ENCODE measurements at places on chromosomes 6 and 20.

DNA sequence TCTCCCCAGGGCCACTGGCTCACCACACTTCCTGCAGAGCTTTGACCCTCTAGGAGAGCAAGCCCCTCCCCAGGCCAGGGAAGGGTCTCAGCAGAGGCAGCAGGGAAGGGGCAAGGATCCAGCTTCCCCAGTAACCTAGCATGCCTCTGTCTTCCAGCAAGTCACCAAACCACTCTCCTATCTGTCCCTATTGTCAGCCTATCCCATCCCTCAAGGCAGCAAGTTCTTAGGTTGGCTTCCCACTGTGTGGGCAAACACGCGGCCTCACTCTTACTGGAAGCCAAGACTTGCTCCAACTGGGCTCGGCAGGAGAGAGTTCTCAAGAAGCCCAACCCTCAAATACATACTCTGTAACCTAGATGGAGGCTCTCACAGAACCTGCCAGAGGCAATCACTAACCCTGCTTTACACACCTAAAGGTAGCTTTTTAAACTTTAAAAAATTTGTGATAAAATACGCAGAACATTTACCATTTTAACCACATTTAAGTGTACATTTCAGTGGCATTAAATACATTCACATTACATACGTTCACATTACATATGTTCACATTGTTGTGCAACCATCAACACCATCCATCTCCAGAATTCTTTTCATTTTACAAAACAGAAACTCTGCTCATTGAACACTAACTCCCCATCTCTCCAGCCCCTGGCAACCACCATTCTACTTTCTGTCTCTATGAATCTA, 58.5 kb downstream of the MRPL14 start:
- H3K27me3 ChIP-seq = no peaks in the 10 kb centered on the region
- no peak overlapping the region for H3K4me3 ChIP-seq
- H3K4me1 ChIP-seq = peaks cover 11% of the 10 kb centered on the region
- H3K27ac ChIP-seq = no peak overlapping the region
- no peak for DNase-seq

DNA sequence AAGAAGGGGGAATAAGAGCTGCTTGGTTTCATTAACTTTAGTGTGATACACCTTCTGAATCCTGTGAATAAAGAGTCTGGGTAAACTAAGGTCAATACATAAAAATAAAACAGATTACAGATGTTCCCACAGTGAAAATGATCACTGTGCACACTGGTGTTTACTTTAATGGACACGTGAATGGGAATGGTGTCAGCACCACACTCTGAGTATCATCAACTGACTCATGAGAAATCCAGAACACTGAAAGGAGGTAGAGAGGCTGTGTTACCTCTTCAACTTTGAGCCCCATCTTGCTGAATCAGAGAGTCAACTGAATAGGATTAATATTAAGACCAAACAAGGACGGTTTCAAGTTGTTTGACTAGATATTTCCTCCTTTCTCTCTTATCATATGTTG, 75.0 kb downstream of the ELOVL4 start:
- no peak overlapping the region for H3K4me3 ChIP-seq
- H3K36me3 ChIP-seq = no peaks in the 10 kb centered on the region
- no peaks in the 10 kb centered on the region for H3K27me3 ChIP-seq
- H3K27ac ChIP-seq = no peak overlapping the region
- DNase-seq = no peak
- H3K4me1 ChIP-seq = peaks cover 9% of the 10 kb centered on the region

DNA sequence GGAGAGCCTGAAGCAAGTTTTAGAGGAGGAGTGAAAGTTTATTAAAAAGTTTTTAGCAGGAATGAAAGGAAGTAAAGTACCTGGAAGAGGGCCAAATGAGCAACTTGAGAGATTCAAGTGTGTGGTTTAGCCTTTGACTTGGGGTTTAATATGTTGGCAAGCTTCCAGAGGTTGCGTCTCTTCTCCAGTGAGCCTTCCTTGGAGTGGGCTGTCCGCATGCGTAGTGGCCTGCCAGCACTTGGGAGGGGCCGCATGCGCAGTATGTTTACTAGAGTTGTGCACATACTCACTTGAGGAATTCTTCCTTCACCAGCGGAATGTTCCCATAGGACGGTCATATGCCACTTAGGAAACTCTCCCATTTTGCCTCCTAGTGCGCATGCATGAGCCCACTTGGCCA, 235.2 kb downstream of the ALDH8A1 start:
- no peak overlapping the region for H3K27ac ChIP-seq
- no peak overlapping the region for H3K4me3 ChIP-seq

GRCh38 chr20:40282941-40283340, 406.1 kb downstream of the MAFB start:
- DNase-seq = no peak
- no peaks in the 10 kb centered on the region for H3K4me1 ChIP-seq
- H3K36me3 ChIP-seq = no peaks in the 10 kb centered on the region
- H3K27ac ChIP-seq = no peak overlapping the region

DNA sequence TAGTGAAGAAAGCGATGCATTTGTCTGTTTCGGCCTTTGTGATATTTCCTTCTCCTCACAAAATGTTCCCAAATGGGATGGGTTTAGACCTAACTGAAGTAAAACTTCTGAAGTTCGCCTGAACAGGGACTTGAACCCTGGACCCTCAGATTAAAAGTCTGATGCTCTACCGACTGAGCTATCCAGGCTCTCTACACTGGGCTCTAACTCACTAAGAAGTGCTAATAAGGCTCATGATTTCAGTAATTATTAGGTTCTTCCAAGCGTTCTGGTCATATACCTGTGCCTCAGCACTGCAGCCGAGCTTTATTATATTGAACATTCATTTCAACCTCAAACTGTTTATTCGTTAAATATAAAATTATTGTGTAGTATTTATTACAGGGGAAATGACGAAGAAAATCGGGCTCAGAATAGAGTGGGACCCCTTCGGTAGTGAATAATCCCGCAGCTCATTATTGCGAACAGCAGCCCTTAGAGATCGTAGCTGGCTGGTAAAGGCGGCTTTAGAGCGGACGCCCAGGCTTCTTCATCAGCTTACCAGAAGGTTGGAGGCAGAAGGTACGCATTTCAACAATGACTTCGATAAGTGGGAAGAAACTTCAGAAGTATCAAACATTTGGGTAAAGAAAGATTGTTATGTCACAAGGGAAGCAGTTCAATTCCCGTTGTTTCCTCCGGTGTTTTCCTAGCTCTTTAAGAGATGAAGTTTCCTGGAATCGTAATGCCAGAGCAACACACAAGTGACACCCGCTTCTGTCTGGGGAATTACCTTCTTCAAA, 119.0 kb upstream of the ZNF184 start:
- DNase-seq = no peak
- H3K4me1 ChIP-seq = peaks cover 2% of the 10 kb centered on the region
- peaks cover 32% of the 10 kb centered on the region for H3K27me3 ChIP-seq
- no peak overlapping the region for H3K4me3 ChIP-seq
- H3K36me3 ChIP-seq = no peaks in the 10 kb centered on the region

DNA sequence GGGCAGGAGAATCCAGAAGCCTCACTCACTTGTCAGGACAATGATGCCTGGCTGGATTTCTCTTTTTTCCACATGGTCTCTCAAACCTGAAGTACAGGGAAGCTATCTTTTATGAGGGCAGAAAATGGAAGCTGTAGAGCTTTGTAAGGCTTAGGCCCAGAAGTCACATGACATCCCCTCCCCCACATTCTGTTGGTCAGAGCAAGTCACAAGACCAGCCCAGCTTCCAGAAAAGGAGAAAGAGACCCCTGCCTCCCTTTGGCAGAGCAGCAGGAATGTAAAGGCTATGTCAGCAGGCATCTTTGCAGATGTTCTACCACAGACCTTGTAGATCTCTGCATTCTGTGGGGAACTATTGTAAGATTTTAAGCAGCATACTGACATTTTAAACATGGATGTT, 245.5 kb downstream of the SLC35F1 start:
- DNase-seq = no peak
- H3K27ac ChIP-seq = no peak overlapping the region
- H3K4me1 ChIP-seq = no peaks in the 10 kb centered on the region
- H3K36me3 ChIP-seq = no peaks in the 10 kb centered on the region
- H3K27me3 ChIP-seq = no peaks in the 10 kb centered on the region

- peaks cover 5% of the 10 kb centered on the region for H3K4me1 ChIP-seq
- H3K36me3 ChIP-seq = peaks cover 7% of the 10 kb centered on the region
- no peaks in the 10 kb centered on the region for H3K27me3 ChIP-seq
- H3K27ac ChIP-seq = no peak overlapping the region
These were observed 126.8 kb downstream of the MTHFD1L start for GRCh38 chr6:150992262-150992661.

- no peak overlapping the region for H3K27ac ChIP-seq
- H3K4me1 ChIP-seq = no peaks in the 10 kb centered on the region
- no peak for DNase-seq
- H3K27me3 ChIP-seq = no peaks in the 10 kb centered on the region
- no peaks in the 10 kb centered on the region for H3K36me3 ChIP-seq
These were observed 41.8 kb upstream of the UBR2 start for GRCh38 chr6:42522036-42522435.

DNA sequence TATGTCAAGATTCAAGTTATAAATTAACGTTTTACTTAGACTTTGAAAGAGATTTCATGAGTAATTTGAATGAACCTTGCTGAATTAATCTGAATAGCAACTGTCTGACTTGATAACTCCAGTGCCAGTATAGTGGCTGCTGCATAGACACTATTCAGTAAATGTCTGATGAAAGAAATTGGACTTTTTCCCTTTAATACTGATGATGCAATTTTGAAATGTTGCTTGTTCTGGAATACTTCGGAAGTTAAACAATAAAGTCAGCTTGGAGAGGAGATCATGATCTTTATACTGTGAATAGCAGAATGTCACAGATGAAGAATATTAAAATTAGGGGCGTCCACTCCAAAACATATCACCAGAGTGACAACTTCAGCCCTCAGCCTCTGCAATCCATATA, 3.6 kb upstream of the PGBD1 start:
- DNase-seq = no peak
- no peak overlapping the region for H3K27ac ChIP-seq
- H3K36me3 ChIP-seq = peaks cover 39% of the 10 kb centered on the region
- H3K27me3 ChIP-seq = no peaks in the 10 kb centered on the region
- H3K4me1 ChIP-seq = peaks cover 6% of the 10 kb centered on the region

- no peaks in the 10 kb centered on the region for H3K27me3 ChIP-seq
- DNase-seq = no peak
- peak overlapping the region; percentile 66 for H3K27ac ChIP-seq
- H3K4me1 ChIP-seq = peaks cover 9% of the 10 kb centered on the region
- H3K4me3 ChIP-seq = peak overlapping the region; percentile 21
These were observed 121.4 kb upstream of the CLDN20 start for GRCh38 chr6:155142168-155143028.

DNA sequence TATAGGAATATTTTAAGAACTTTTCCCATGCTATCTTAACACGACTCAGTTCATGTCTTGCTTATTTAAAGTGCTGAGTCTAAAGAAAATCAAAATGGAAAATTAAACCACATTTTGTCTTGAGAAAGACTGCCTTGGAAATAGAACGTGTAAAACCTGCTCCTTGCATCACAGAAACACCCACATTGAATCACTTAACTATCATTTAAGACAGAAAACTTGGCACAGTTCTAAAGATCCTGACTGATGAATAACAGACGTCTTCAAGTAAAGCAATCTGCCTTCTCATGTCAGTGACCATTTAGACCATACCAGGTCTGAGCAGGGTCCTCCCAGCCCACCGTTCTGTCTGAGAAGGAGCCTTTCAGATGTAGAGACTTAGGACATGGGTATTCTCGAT, 7.4 kb downstream of the PERP start:
- no peak overlapping the region for H3K4me3 ChIP-seq
- peaks cover 1% of the 10 kb centered on the region for H3K27me3 ChIP-seq
- no peak for DNase-seq
- H3K4me1 ChIP-seq = no peaks in the 10 kb centered on the region
- H3K27ac ChIP-seq = no peak overlapping the region
- peaks cover 3% of the 10 kb centered on the region for H3K36me3 ChIP-seq

DNA sequence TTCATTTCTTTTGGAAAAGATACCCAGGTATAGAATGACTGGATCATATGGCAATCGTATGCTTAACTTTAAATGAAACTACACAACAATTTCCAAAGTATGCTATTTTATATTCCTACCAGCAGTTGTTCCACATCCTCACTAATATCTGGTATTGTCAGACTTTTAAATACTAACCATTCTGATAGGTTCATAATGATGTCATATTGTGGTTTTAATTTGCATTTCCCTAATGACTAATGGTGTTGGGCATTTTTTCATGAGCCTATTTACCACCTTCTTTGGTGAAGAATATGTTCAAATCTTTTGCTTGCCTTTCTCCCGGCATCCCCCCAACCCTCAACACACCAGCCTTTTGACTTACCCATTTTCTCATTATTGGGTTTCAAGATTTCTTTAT, 96.2 kb upstream of the HMGN3 start:
- H3K27me3 ChIP-seq = no peaks in the 10 kb centered on the region
- no peak for DNase-seq
- H3K4me1 ChIP-seq = no peaks in the 10 kb centered on the region
- no peak overlapping the region for H3K27ac ChIP-seq
- no peaks in the 10 kb centered on the region for H3K36me3 ChIP-seq

DNA sequence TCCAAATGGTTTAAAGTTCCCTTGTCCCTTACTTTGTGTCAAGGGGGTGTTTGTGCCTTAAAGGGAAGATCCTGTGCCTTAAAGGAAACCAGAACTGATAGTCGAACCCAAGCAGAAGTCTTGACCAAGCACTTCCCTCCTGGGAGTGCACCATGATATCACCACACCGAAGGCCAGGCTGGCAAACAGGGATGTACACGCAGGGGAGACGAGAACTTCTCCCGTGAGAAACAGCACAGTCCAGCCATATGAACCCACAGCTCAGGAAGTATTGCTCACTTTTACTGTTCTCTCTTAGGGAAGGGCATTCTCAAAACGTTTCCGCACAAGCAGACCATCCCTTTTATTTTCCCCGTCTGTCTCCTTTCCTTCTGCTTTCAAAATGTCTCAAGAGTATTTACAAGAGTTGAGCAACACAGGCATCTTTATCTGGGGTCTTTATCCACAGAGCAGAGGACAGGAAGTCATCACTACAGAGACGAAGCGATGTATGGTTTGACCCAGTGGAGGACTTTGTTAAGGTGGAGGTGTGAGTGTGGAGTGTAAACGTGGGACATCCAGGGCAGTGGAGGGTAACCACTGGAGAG, 12.8 kb upstream of the SERPINB1 start:
- no peaks in the 10 kb centered on the region for H3K36me3 ChIP-seq
- peaks cover 47% of the 10 kb centered on the region for H3K4me1 ChIP-seq
- peak overlapping the region; percentile 94 for H3K27ac ChIP-seq

DNA sequence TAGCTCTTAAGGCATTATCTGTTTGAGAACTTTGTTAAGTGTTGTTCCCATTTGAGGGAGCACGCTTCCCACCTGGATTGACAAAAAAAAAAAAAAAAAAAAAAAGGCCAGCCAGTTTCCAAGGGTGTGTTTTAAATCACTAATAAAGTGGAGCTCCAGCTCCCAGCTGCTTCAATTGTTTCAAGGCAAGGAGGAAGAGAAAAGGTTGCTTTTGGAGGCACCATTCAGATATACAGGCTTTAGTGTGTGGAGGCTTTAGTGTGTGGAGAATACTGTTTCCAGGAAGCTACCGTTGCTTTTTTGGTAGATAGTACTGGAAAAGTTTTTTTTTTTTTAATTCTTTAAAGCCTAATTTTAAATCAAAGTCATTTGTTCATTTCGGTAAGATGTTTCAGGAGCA, 17.3 kb downstream of the BMP2 start:
- no peaks in the 10 kb centered on the region for H3K36me3 ChIP-seq
- peaks cover 3% of the 10 kb centered on the region for H3K27me3 ChIP-seq
- no peak overlapping the region for H3K27ac ChIP-seq
- no peak for DNase-seq
- no peak overlapping the region for H3K4me3 ChIP-seq

GRCh38 chr6:14117158-14118090, at the start of gene CD83:
Gene CD83, plus strand, starts transcription at chr6:14117772. Its CDS starts 40 bp downstream, at chr6:14117812.
- DNase-seq = peak; percentile 80
- H3K4me1 ChIP-seq = peaks cover 17% of the 10 kb centered on the region
- H3K27ac ChIP-seq = peak within 1 kb of the TSS; percentile 91
- no peaks in the 10 kb centered on the region for H3K36me3 ChIP-seq
- H3K27me3 ChIP-seq = no peaks in the 10 kb centered on the region

Measured in T-cell (primary cell).